ENCODE measurements at places on chromosomes 3 and 15.

- H3K27me3 ChIP-seq: no peaks in the 10 kb centered on the region
- no peak overlapping the region for H3K27ac ChIP-seq
- no peak for DNase-seq
These were observed 338.7 kb downstream of the CLSTN2 start for GRCh38 chr3:140273542-140274195.

GRCh38 chr3:180188512-180189309 is 152.0 kb upstream of the PEX5L start:
- no peak for DNase-seq
- H3K27me3 ChIP-seq: no peaks in the 10 kb centered on the region
- H3K27ac ChIP-seq: no peak overlapping the region
- H3K4me3 ChIP-seq: no peak overlapping the region

DNA sequence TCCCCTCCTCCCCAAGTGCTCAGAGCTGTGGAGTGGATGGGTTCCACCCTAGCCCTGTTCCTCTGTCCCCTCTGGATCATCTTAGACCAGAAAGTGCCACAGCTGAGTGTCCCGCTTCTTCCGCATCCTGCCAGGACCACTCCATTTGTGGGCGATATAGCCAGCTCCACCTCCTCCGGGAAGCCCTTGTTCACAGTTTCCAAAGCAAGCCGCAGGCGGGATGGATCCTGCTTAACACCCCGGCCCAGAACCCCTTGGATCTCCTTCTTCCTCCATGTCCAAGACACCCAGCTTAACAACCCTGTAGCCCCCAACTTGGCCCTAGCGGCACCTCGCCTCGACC is 490 bp upstream of the ALAS1 start:
- H3K4me3 ChIP-seq: peak overlapping the region; percentile 89
- peaks cover 13% of the 10 kb centered on the region for H3K4me1 ChIP-seq
- peak overlapping the region; percentile 74 for H3K27ac ChIP-seq
- no peak for DNase-seq
- H3K36me3 ChIP-seq: peaks cover 12% of the 10 kb centered on the region
- H3K27me3 ChIP-seq: no peaks in the 10 kb centered on the region

GRCh38 chr3:99485286-99485685 is 153.1 kb upstream of the COL8A1 start:
- H3K4me3 ChIP-seq: no peak overlapping the region
- H3K4me1 ChIP-seq: no peaks in the 10 kb centered on the region
- H3K36me3 ChIP-seq: no peaks in the 10 kb centered on the region
- H3K27ac ChIP-seq: no peak overlapping the region

DNA sequence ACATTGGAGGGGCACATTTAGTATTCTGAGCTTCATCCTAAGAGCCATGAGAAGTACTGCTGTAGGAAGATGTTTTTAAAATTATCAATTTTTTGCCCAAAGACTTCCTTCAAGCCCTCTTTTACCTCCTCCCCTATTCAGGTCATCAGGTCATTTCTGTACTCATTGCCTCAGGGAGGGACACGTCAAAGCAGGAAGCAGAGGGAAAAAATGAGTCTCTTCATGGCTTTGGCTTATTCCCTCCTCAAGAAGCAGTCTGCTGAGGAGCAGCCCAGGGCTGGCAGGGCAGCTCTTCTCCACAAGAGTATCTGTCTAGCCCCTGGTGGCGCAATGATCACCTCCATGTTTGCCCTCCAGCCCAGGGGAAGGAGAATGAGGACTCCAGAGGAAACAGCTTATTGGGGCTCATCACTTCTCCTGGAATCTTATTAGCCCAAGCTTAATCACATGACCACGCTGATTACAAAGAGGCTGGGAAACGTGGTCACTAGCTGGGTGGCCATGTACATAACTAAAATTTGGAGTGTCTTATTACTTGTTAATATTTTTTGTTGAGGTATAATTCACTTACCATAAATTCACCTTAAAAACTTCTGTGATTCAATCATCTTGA is 44.2 kb upstream of the GATA2 start:
- H3K4me3 ChIP-seq: no peak overlapping the region
- H3K4me1 ChIP-seq: no peaks in the 10 kb centered on the region
- DNase-seq: no peak
- no peak overlapping the region for H3K27ac ChIP-seq

GRCh38 chr3:2595486-2595885 is 496.8 kb downstream of the CNTN4 start:
- no peaks in the 10 kb centered on the region for H3K36me3 ChIP-seq
- H3K4me1 ChIP-seq: peaks cover 5% of the 10 kb centered on the region
- H3K27ac ChIP-seq: no peak overlapping the region
- H3K4me3 ChIP-seq: no peak overlapping the region
- H3K27me3 ChIP-seq: no peaks in the 10 kb centered on the region
- DNase-seq: no peak

GRCh38 chr3:121836064-121836463 is 1.1 kb downstream of the EAF2 start:
- no peak overlapping the region for H3K27ac ChIP-seq
- no peak for DNase-seq
- peaks cover 18% of the 10 kb centered on the region for H3K4me1 ChIP-seq
- no peaks in the 10 kb centered on the region for H3K27me3 ChIP-seq

DNA sequence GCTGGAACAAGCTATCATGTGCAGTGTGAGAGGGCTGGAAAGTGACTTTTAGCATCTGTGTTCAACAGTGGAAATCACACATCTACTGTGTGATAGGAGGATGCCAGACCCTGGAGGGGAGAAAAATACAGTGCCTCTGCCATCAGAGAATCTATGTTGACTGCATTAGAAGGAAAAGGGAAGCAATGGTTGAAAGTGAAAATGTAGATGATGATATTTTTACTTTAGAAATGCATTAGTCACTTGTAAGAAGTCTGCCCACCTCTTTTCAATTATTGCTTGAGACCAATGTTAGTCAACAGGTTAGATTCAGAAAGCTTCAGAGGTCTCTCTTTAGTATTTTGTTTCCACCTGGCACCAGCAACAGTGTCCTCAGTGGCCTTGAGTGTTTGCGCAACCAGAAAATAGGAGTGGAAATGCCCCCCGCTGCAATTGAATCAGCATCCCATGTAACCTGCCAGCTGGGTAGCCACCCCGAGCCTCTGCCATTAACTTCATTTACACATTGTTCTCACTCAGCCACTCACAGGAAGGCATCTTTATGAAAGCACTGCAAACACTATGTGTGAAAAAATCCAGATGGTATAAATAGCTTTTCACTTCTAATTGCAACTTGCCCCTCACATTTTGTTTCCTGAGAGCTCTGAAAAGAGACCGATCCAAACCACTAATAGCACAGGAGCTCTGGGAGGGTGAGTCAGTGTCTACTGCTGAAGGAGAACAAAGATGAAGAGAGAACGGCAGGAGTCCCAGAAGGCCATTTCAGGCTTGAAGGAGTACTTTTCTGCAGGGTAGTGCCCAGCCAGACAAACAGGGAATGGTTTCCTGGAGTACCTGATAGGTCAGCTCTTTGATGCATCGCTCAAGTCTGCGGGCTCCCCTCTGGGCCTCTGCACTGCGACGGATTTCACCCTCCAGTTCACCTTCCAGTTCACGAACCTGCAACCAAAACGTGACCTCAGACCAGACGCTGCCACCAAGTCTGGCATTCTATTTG is 92.1 kb downstream of the HHLA2 start:
- H3K4me1 ChIP-seq: no peaks in the 10 kb centered on the region
- H3K27ac ChIP-seq: no peak overlapping the region
- H3K4me3 ChIP-seq: no peak overlapping the region
- H3K27me3 ChIP-seq: no peaks in the 10 kb centered on the region
- no peak for DNase-seq
- no peaks in the 10 kb centered on the region for H3K36me3 ChIP-seq
